ENCODE measurements at places on chromosomes 6 and 20. TPM values are rescaled to one million over a fixed set of nuclear protein-coding genes. Genes with fewer than 3 reads are reported as not detected.

DNA sequence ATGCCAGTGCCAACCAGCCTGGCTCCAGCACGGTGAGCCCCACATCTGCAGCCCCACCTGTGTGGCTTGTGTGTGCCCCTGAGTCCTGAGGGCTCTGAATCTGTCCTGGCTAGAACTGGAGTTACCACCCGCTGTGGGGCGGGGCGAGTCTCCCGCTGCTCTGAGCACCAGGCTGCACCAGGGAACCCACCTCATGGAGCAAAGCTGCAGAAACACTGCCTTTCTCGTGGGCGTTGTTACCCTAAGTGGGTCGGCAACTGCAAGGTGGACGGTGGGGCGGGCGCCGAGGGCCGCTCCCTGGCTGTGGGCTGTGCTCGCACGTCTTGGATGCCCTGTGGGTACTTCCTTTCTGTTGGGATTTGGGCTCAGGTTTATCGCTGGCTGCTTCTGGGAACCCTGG is 12.7 kb upstream of the ZBTB46 start:
- DNase-seq = no peak

DNA sequence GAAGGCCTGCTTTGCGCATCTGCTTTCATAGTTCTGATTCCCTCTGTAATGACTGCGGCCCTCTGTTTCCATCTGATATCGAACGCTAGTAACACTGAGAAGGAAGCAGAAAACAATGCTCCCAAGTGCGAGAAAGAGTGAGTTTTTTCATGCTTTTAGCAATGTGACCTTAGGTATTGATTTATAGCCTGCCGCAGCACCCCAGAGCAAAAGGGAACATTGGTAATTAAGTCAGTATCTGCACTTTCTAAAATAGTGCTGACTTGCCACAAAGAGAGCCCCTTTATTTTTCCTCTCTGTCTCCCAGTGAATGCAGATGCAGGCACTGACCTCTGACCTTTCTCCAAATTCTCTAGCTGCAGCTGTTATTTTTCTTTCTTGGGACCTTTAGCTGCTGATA is 129.8 kb downstream of the HDGFL1 start:
- DNase-seq = peak; percentile 1

- no peak for DNase-seq
These were observed 4.1 kb upstream of the ZNF512B start for GRCh38 chr20:63973636-63974401.

DNA sequence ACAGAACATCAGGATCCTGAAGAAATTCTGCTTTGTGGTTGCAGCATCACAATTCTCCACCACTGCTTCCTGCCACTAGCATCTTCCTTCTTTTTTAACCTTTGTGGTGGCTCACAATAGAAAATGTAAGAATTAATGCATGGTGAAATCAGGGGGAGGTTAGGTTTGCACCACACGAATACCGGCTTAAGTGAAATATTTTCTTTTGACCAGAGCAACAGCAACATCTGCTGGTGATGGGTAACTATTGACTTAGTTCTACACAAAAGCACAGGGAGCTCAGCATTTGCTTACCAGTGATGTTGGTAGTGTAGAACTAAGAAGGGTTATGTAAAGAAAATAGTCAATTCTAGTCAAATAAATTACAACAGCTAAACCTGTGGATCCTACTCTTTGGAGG is 280.5 kb downstream of the SYNE1 start:
- no peak for DNase-seq

NRN1 gene
- total RNA-seq = 34.5 TPM
